OCI-M1 (cell line): ENCODE measurements at places on chromosomes 3 and 15.

DNA sequence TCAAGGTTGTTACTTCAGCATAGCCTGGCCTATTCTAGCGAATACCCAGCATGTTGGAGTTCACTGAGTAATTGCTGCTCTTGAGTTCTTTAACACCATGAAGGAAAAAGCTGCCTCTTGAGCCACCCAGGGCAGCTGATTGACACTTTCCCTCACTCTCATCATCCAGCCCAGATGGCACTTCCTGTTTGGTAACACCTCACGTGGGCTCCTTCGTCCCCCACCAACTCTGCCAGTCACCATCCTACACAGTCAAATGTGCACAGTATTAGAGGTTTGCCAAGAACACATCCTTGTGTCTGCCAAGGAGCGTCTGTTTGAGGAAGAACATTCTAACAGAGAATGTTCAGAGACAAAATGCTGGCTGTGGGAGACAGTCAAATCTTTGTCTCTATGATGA lies 266.3 kb downstream of the RPLP1 start:
- DNase-seq: no peak

DNA sequence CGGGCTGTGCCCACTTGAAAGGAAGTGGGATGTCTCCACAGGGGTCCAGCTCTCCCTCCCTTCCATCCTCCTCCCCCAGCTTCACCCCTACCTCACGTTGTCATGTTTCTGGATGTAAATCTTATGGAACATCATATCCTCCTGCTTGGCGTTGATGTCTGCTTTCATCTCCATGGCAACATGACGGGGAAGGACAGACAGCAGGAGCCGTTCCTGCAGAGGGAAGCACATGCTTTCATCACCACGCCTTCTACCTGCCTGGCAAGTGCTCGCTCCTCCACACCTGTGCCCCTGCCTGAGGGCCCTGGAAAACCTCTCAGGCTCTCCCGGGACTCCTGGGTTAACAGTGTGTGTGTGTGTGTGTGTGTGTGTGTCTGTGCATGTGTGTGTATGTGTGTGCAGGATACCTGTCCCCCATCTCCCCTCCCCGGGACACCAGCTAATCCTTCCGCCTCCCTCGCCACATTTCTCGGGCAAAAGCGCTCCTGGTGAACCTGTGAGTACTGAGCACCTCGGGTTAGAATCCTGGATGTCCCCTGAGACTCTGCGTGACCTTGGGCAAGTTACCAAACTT lies 101.1 kb downstream of the ADCY5 start:
- DNase-seq: no peak

DNA sequence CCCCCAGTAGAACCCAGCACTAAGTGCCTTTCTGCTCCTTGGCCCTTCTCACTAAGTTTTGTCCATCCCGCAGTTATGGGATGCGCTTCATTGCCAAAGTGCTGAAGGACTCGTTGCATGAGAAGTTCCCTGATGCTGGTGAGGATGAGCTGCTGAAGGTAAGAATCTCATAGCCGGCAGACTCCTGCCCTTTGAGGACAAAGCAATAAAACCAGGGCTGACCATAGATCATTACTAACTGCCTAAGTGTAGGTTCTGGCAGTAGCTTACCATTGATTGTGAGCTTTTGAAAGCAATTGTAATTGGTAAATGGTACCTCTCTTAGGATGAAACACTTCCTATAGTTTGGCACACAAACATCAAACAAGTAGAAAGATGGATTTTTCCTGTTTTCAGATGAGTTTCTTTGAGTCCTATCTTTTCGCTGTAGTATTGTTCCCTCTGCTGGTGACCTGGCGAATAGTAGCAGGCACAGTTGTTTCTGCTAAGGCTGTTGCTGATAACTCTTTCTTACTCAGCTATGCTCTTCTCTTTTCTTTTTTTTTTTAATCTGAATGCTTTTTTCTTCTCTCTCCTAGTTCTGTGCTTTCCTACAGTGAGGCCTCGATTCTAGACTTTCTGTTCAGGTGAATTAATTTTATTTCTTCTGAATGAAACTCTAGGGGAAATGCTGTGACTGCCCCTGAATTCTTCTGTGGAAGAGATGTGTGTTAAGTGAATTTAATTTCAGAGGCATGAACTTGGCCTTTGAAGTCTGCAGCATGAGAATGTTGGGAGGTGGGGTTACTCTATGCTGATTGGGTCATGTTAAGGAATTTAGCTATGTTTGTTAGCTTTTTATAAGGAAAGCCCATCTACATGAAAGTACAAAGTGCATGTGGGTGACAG lies 47.4 kb upstream of the CRTC3 start:
- DNase-seq: peak; percentile 71

DNA sequence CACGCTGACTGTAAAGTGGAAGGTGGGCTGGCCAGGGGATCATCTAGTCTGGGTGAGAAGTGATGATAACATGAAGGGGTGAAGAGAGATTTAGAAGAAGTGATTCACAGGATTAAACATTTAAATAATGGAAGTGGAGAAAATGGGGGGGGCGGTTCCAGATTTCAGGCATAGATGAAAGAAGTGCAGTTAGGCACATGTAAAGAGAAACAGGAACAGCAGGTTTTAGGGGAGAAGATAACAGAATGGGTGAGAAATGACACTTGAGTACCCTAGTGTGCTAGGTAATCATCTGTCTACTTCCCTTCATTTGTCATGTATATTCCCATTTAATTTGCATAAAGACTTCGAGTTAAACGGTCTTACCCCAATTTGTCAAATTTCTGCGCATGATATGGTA lies 15.3 kb downstream of the B3GNT5 start:
- peak; percentile 16 for DNase-seq

GRCh38 chr15:58046467-58046866 lies 19.0 kb downstream of the ALDH1A2 start:
- DNase-seq: no peak

- DNase-seq: no peak
These were observed 185.7 kb downstream of the CGGBP1 start for GRCh38 chr3:87873136-87873535.

DNA sequence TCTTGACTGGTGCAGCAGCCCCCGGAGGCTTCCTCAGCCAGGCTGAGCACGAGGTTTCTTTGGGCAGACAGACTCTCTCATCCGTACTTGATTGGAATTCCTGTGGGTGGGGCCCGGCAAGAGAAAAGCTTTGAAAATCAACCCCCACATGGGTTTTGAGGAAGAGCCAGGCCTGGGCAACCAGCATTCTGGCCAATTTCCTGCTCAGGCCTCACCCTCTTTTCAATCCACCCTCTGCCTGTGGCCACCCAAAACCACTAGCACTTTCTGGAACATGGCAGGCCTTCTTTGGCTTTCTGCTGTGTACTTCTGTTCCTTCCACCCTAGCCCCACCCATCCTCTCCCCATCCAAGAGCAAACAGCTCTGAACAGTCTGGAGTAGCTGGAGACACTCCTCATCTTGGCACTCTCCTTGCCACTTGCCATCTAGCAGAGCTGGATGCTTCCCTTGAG lies 5.9 kb downstream of the MYO5C start:
- no peak for DNase-seq

DNA sequence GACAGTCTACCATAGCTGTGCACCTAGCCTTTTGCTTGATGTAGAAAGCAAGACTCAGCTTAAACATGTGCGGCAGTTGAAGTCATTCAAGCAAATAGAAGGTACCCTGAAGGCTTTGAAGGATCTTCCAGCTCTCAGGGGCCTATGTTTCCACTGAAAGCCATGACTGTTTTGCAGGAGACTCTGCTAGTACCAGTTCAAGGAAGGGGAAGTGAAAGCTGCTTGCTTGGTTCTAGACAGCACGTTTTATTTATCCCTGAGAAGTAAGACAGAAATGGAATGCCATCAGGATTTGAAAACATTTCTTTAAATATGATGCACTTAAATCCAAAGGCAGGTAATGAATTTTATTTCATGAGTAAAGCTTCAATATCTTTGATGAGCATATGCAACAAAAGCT lies 311.4 kb downstream of the PDCD6IP start:
- DNase-seq: no peak

GRCh38 chr15:80404761-80405553 lies 775 bp downstream of the ARNT2 start:
- no peak for DNase-seq

DNA sequence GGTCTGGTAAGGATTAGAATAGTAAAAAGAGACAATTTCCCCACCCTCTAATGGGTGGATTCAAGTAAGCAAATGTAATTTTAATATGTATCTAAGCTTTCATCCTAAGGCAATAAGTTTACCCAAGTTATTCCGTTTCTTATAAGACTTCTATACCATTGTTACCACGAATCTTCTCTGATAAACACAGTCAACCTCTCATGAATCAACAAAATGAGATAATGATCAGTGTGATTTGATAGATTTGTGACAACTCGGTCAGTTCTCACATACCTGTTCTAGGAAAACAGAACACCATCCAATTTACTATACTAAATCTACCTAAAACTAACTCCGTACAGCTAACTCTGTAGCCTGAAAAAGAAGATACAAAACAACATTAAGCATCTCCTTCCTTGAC lies 342.1 kb downstream of the TBL1XR1 start:
- no peak for DNase-seq

GRCh38 chr3:46953234-46954010 lies 23.1 kb downstream of the CCDC12 start:
- peak; percentile 61 for DNase-seq

DNA sequence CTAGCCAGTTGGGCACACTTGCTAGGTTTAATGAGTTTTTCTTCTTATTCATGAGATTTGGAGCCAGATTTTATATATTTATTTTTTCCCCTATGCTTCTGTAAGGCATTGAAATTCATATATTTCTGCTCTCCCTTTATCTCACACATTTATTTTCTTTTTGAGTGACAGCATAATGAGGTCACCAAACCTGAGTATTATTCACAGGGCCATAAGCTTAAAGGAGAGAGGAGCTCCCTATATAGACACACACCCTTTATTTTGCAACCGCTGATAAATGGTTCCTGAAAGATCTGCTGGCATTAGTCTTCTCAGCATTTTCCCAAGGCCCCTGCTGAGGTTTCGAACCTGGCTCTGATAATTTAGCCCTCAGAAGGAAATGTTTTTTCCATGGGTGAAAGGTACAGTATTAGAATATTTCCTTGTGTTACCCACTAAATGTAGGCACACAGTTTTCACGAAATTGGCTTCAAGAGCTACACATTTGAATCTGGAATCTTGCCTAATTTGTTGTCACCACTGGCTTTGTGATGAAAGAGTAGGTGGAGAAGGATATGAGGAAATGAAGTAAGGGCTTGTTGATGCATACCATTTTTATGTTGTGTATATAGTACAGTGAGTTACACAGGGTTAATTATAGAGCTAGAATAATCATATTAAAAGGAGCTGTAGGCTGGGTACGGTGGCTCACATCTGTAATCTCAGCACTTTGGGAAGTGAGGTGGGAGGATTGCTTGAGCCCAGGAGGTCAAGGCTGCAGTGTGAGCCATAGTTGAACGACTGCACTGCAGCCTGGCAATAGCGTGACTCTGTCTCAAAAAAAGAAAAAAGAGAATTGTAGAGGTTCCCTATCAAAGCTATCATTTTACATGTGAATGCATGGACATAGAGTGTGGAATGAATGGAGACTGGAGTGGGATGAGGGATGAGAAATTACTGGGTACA lies 6.5 kb downstream of the KLHL18 start:
- DNase-seq: no peak

- no peak for DNase-seq
These were observed 91.5 kb downstream of the CSNK1G1 start for GRCh38 chr15:64264502-64264901.

GRCh38 chr3:137687181-137687879 lies 76.8 kb upstream of the SOX14 start:
- no peak for DNase-seq

DNA sequence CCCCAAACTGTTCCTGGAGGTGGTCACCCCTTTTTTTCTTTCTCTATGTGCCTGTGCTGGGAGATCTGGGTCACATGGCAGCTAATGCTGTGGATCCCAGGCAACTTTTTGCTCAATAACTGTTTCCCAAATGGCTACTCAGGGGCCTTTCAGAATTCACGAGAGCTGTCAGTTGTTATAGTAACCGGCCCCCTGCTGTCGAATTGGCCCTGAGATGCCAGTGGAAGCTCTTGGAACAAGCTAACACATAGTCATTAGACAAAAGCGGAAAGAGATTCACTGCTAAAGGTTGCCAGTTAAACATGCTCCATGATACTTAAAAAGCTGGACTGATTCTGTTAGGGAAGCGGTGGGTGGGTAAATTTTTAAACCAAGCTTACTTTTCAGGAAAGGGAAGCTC lies 144.1 kb downstream of the FEZF2 start:
- DNase-seq: no peak

DNA sequence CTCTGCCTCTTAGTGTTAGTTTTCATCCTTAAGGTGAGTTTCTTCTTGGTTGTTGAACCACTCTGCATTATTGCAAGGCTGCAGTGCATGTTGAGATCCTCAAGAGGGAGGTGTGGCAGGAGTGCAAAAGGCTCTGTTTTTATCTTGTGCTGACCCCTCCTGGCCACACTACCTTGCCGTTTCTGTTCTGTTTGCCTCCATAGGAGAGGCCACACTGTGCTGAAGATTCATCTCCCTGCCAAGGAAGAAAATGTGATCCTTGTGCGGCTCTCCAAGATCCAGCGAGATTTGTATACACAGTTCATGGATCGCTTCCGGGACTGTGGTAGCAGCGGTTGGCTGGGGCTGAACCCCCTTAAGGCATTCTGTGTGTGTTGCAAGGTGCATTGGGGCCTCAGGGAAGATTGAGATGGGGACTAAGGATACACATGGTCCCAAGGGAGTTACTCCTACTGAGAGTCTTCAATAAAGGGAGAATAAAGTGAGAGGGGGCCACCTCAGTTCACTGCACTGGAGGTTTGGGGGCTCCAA lies 33.0 kb upstream of the TEX264 start:
- peak; percentile 71 for DNase-seq

DNA sequence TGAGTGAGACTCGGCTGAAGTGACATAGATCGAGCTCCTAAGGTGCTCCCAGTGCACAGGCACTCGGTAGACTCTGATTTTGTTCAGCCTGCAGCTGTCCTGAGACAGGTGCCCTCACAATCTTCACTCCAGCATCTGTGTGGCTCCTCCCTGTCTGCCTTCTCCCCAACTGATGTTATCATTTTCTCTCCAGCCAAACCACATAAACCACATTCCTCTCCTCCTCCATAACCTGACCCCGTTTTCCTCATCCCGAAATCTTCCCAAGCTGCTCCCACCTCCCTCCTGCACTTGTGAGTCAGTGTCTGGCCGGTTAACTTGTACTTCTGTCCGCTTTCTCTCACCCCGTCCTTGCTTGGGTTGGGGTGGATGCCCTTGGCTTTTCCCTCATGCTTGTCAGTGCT lies 93.3 kb upstream of the HACD2 start:
- no peak for DNase-seq

DNA sequence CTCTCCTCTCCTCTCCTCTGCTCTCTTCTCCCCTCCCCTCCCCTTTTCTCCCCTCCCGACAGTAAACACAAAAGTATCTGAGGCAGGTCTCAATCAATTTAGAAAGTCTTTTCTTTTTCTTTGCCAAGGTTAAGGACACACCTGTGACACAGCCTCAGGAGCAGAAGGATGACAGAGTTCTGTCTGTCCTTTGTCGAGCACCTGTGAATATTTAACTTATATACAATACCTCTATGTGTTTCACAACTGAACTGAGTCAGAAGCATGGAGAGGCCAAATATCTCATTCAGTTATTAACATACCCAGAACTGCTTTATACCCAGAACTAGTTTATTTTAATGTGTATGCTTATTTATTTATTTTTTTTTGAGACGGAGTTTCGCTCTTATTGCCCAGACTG lies 81.1 kb upstream of the ROBO1 start:
- DNase-seq: no peak
